ENCODE measurements at places on chromosomes 3 and 15.

DNA sequence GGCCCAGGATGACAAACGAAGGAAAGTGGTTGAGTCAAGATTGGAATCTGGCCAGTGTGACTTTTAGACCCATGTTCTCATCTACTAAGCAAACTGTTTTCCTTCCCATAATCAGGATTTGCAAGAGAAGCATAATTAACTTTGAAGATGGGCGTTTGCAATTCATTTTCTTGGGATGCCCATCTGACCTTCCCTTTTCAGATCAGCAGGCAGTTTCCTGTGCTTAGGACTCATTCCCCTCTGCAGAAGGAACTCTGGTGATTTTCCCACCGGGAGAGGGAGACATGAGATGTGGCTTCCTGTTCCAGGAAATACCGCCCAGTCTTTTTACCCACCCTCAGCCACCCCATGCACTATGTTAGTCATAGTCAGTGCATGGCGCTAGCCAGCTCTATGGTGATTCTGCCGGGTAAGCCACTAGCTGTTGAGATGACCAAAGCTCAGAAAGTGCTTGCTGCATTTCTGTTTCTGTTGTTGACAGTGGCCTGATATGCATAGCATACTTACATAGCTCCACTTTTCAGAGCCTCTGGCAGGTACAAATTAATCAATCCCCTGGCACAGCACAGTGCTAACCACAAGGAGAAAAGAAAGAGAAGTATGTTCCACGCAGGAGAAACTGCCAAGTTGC lies 129.4 kb downstream of the VGLL4 start:
- DNase-seq = no peak

GRCh38 chr3:104070906-104071305 lies 1295.8 kb upstream of the ALCAM start:
- DNase-seq = no peak

DNA sequence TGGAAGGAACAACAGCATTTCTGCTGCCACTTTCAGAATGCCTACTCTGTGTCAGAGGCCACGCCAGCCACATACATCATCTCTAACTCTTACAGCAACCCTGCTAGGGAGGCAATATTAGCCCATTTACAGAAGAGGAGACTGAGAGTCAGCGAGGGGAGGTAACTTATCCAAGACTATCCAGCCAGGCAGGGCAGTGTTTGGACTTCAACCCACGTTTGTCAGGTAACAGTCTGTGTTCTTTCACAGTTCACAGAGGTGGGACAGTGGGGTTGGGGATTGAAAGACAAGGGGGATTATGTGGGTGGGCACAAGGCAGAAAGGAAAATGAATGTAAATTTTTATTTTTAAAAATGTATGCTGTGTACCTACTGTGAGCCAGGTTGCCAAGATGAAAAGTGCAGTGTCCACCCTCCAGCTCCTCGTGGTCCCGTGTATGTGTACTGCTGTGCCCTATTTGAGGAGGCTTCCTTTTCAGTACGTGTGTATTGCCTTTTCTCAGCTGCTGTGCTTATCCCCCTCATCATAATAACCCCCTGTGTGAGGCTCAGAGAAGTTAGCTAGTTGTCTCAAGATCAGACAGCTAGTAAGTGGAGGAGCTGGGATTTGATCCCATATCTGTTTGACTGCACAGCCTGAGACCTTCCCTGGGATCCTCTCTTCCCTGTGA lies 16.5 kb upstream of the ATP2B2 start:
- DNase-seq = no peak

- no peak for DNase-seq
These were observed 5.8 kb downstream of the IGDCC4 start for GRCh38 chr15:65416845-65417416.

GRCh38 chr3:13513051-13513912 lies 33.2 kb downstream of the HDAC11 start:
- no peak for DNase-seq

- no peak for DNase-seq
These were observed 107.0 kb downstream of the IGF2BP2 start for GRCh38 chr3:185717627-185718402.

GRCh38 chr3:13420045-13420830 lies at the start of gene NUP210:
TSS of gene NUP210 (minus strand) at chr3:13420322. CDS start at chr3:13420226, 96 bp downstream.
- peak; percentile 79 for DNase-seq

GRCh38 chr3:171129827-171130226 lies 103.3 kb upstream of the SLC2A2 start:
- DNase-seq = no peak

- no peak for DNase-seq
These were observed 1142.1 kb upstream of the CADM2 start for GRCh38 chr3:83816653-83817052.

DNA sequence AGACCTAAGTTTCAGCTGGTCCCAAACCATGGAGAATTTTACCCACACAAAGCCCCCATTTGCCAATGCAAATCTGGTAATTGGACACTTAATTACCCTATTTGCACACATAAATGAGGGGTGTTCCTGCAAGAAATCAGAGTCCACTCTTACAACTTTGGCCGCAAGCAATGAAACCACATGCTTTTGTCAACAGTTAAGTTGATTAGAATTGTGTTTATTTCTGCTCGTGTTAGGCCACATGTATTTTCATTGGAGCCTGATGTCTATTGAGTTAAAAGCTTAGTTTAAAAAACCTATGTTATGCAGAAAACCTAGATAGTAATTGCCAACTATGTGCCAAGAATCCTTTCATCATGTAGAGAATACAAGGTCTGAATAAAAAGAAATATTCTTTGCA lies 153.8 kb upstream of the CMC1 start:
- DNase-seq = no peak

- no peak for DNase-seq
These were observed 121.4 kb upstream of the GMNC start for GRCh38 chr3:190983875-190984274.

- no peak for DNase-seq
These were observed 35.6 kb upstream of the LIPC start for GRCh38 chr15:58396181-58396580.

DNA sequence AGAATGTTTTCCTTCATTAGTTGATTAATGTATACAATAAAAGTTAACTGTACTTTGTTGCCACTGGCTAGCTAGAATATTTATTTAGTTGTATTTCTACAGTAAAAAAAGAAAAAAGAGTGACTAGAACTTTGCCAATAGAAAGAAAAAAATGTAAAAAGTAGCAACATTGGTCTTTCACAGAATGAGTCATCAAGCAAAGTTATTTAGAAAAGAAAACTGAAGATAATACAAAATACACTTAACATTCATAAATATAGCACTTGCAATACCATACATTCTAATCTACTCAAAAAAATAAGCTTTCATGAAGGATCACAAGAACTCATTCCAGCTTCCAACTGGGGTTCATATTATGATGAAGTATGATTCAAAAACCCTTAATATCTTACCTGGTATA lies 83.4 kb downstream of the AQR start:
- DNase-seq = no peak

DNA sequence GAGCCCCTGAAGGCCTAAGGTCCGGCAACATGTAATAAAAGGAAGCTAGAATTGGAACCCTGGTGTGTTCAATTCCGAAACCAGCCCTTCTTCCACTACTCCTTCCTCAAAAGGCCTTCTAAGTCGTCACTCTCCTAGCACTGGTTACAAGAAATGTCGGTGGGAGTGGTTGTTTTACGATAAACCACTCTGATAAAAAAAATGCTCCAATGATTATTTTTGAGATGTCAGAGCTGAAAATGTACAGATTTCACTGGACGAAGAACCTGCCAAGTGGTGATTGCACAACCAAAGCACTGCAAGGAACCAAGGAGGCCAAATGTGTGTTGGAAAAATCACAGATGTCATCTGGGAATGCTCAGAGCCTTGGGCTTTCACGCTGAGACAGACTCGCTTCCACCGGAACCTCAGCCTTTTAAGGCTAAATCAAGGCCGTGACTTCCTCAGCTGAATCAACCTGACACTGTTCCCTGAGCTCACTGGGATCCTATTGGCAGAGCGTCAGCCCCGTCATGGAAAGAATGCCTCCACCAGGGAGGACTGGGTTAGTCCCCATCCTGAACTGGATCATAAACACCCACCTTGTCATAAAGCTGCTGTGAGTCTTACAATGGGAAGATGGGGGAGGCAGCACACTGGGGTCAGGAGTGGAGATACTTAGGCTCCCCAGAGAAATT lies 108.1 kb upstream of the THBS1 start:
- no peak for DNase-seq

GRCh38 chr15:66675446-66675845 lies 26.6 kb upstream of the SMAD6 start:
- DNase-seq = no peak

DNA sequence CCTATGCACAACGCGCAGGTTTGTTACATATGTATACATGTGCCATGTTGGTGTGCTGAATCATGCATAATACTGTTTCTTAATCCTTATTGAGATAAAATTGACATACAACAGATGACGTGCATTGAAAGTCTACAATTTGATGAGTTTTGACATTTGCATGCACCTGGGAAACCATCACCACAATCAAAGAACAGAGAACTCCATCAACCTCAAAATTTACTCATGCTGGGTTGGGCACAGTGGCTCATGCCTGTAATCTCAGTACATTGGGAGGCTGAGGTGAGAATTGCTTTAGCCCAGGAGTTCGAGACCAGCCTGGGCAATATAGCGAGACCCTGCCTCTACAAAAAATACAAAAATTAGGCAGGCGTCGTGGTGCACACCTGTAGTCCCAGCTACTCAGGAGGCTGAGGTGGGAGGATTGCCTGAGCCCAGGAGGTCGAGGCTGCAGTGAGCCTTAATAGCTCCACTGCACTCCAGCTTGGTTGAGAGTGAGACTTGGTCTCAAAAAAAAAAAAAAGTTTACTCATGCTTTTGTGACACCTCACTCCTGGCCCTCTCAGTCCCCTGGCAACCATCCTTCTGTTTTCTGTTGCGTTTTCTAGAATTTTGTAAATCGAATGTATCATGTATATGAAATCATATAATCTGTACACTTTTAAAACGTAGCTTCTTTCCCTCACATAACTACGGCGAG lies 56.6 kb downstream of the BHLHE40 start:
- DNase-seq = no peak

GRCh38 chr3:16994854-16995525 lies 110.2 kb downstream of the PLCL2 start:
- no peak for DNase-seq

DNA sequence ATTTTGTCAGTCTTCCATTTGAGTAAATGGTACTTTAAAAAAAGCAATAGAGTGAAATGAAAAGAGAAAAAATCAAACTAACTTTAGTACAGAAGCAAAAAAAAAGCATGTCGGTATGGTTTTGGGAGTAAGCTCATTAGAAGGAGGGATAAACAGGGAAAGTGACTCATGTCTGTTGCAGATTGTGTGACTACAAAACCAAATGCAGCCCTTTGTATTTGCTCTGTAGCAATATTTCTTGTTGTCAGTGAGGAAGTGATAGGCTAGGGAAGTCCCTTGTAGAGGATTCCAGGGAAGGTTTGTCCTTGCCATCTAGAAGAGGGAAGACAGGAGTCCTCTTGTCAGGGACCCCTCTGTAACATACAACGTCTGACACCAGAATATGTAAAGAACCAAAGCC lies 150.5 kb upstream of the POU1F1 start:
- DNase-seq = no peak

DNA sequence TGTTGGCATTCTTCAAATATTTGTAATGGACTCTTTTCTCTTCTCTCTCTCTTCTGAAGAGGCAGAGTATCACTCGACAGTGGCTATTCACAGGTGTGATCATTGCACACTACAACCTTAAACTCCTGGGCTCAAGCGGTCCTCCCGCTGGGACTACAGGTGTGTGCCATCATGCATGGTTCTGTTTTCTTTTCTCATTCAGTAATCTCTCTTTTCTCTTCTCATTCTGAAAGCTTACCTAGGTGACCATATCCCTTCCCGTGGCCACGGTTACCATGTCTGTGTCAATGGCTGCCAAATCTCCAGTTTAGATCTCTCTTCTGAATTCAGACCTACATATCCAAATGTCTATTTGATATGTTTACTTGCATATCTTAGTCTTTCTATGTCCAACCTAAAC lies 96.3 kb downstream of the SOX2 start:
- DNase-seq = no peak

GRCh38 chr15:94930441-94930840 lies 699.1 kb downstream of the MCTP2 start:
- no peak for DNase-seq

- peak; percentile 30 for DNase-seq
These were observed 507 bp upstream of the JMJD7 start for GRCh38 chr15:41827290-41827879.

GRCh38 chr15:83410532-83410931 lies 36.6 kb upstream of the SH3GL3 start:
- no peak for DNase-seq

DNA sequence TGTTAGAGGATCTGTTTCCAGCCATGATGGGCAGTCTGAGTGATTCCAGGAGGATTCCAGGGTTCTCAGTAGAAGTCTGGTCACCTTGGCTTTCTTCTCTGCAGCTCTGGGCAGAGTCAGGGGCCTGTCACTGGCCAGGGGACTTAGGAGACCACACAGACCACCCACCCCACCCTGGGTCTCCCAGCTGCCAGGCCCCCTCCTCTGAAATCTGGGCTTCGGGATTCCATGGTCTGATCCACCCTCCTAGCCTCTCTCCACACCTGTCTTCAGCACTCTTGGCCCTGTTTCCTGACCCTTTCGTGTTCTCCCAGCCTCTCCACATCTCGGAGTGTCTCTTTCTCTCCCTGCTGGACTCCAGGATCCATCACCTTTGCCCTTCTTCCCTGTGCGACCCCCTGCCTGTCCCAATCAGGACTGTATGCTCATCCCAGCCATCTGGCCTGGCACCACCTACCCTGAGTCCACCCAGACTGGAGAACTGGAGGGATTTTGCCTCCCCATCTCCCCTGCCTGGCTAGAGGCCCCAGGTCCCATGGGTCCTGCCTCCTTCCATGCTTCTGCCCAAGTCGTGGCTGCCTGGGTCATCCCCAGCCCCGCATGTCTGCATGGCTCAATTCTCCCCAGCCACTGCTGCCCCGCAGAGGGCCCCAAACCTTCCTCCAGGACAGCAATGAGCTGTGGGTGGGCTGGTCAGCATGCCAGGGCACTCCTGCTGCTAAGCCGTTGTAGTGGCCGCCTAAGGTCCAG lies 34.3 kb downstream of the GOLGA6L10 start:
- no peak for DNase-seq

- no peak for DNase-seq
These were observed 8.3 kb upstream of the ATP8B4 start for GRCh38 chr15:50127255-50127777.

GRCh38 chr3:168862466-168862865 lies 766.7 kb upstream of the GOLIM4 start:
- DNase-seq = no peak

DNA sequence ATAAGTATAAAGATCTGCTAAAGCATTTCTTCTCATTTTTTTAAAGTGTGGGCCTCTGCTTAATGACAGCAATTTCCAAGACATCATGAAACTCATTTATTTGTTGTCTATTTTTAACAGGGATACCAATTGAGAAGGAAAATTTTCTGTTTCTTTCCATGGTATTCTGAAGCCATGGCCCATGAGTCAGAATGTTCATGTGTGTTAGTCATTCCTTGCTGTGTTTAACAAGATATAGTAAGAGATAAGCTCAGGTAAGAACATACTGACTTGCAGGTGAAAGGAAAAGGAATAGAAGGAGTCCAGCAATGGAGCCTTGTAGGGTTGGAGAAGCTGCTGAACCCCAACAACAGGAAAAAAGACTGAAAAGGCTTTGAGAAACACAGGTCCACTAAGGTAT lies 17.0 kb upstream of the ARID3B start:
- DNase-seq = no peak
